ENCODE measurements at places on chromosomes 2 and 18.

- DNase-seq, result no peak
These were observed 154.5 kb downstream of the TPO start for GRCh38 chr2:1567556-1568344.

DNA sequence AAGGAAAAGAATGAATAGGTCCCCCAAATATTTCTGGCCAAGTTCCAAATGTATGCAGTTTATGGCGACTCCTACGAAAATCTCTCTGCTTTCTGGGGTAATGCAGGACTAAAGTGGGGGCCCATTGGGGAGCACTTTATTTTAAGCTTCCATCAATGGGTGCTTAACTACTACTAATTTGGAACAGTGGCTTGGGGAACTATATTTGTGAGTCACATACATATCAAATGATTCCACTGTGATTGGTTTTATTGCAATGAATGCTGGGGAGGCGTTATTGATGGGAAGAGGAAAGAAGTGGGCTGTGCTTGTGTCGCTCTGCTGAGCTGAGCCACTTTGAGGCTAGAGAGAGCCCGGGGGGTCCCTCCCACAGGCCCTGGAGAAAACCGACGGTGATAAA lies 560.4 kb upstream of the SALL3 start:
- no peak for DNase-seq

DNA sequence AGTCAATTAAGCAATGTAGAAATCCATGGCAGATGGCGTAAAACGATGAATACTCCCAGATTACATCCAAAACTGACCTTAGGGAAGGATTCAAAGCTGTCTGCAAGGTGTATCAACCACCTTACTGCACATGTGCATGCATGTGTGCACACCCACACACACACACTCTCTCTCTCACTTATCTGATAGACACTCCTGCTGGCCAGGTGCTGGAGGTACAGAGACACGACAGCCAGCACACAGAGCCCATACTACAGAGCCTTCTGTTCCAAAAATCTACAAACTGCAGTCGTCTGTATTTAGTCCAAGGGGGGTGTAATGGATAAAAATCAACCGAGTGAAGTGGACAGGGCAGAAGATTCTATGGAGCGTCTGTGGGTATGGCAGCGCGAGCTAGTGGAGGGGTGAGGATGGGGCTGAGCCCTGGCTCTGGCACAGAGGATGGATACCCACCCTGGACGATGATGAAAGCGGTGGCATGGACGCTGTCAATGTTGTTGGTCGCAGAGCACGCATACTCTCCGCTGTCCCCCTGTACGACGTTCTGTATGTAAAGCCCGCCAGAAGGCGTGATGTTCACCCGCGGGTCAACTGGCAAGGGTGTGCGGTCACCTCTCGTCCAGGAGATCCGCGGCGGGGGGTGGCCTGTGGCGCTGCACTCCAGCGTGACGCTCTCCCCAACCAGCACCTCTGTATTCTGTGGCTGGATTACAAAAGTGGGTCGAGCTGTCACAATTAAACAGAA lies 78.4 kb downstream of the PXDN start:
- DNase-seq, result no peak

DNA sequence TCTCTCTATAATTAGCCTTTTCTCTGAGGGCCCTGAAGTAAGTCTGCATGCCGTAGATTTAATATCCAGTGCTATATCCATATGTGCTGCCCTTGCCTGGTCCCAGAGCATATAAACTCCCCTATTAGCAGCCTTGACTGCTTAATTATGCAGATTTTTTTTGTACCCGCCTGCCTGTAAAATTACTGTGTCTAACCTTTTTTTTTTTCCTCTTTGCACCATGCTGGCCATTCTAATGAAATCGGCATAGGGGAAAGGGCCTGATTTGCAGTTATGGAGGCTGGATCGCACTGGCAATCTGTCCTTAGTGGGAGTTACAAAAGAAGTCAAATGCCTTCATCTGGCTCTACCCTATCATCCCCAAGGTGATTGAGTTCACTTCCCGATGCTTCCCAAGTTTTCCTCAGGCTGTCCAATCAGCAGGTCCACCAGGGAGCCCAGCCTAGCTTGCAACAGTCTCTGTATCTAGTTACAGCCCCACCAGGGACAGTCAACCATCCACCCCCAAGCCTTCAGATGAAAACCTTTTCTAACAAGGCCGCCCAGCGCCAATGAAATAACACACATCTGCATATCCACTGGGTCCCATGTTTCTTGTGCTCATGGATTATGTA lies 239.0 kb downstream of the ZNF521 start:
- DNase-seq, result no peak

- DNase-seq, result no peak
These were observed 174.0 kb downstream of the TGIF1 start for GRCh38 chr18:3623769-3624545.

DNA sequence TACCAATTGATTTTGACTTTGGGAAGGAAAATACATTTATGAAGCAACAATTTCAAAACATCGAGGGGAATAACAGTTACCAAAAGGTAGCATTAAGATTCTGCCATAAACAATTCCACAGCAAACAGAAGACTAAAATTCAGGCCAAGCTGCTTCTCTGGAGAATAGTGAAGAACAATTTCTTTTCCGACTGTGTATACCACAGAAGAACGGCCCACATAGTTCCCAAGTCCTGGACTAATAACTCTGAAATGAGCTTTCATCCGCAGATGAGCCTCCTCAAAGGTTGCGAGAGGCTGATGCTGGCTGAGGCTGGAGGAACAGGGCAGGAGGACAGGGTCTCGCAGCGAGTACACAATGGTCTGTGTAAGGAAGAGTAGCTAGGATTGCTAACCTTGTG lies 278.9 kb upstream of the TCF4 start:
- DNase-seq, result no peak

DNA sequence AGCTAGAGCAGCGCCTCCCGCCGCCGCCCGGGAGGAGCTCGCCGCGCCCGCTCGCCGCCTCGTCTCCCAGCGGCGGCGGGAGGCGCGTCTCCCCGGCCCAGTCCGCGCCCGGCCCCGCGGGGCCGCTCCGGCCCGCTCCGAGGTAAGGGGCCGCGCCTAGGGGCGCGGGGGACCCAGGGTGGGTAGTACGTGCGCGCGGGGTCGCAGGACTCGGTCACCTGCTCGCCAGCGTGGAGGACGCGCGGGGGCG lies 259 bp downstream of the NPAS2 start:
- no peak for DNase-seq

GRCh38 chr2:170247882-170248393 lies 70.0 kb downstream of the MYO3B start:
- DNase-seq, result no peak
